ENCODE measurements at places on chromosomes 12 and 14.

- no peak for DNase-seq
Observed at GRCh38 chr12:127241072-127241817, 1025.7 kb upstream of the TMEM132C start.

- DNase-seq = peak; percentile 56
Observed at GRCh38 chr12:108629824-108630476, 3.7 kb downstream of the SELPLG start.

GRCh38 chr12:129101816-129102215 is 248.5 kb downstream of the GLT1D1 start:
- no peak for DNase-seq

DNA sequence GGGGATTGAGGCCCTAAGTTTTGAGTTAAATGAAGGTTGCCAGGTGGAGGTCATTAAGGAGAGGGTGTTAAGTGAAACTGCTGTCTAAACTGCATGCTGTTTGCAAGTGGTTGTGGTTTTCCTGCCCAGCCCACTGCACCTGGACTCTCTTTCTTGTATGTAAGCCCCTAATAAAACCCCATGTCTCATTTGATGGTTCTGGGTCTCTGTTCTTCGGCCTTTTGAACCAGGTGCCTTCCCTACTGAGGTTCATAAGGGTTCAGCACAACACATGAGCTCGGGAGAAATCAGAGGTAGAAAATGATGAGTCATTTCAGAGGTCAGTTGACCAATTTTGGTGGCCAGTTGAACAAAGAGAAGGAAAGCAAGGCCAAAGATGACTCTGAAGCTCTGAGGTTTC is 382.5 kb downstream of the RPS29 start:
- DNase-seq = no peak

GRCh38 chr12:113241191-113242025 is 20.1 kb downstream of the TPCN1 start:
- no peak for DNase-seq

DNA sequence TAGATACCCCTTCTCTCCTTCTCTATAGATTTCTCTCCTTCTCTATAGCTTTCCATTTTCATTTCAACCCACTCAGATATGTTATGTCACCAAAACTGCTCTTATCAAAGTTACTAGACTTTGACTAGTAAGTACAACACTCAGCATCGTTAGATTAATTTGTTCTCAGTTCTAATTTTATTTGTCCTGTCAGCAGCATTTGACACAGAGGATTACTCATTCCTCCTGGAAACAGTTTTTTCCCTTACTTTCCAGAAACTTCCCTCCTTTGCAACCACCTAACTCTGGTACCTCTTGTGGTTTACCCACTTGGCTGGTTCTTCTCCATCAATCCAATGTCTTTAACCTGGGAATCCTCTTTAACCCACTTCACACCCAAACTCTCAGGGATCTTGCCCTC is 423.7 kb downstream of the TMTC2 start:
- no peak for DNase-seq

- no peak for DNase-seq
Observed at GRCh38 chr14:46230540-46230939, 421.0 kb downstream of the RPL10L start.

DNA sequence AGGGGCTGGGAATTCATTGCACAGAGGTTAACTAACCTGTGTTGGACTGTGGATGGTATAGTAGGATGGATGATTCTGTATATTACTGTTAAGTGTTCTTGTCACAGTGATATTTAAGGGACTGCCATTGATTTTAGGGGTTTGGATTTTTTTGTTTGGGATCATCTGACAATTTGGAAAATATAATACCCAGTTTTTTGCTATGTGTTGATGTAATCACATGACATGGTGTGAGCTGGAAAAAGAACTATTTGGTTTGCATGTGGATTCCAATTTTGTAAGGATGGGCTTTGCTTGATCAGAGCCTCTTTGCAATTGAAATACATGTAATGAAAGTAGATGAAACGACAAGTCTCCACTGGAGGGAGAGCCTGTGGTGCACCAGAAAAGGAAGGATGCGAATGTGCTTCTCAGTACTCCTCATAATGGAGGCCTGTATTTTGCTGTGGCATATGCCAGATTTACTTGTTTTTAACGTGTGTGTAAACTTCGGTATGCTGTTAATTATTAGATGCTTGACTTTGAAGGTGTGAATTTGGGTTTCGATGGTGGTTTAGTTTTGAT is 2.7 kb downstream of the DYRK2 start:
- peak; percentile 19 for DNase-seq

DNA sequence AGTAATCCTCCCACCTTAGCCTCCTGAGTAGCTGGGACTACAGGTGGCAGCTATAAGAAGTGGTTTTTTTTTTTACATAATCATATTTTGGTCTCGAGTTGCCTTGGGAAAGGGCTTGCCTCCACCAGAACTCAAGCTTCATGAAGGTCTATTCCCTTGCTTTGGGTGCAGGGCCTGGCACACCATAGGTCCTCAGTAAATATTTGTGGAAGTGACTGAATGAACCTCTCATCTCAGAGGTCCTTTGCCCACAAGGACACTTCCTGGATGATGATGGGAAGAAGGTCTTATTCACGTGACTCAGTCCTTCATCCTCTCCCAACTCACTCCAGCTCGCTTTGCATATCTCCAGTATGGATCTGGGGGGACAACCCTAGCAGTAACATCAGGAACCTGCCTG is 114.0 kb upstream of the MED13L start:
- DNase-seq = no peak

DNA sequence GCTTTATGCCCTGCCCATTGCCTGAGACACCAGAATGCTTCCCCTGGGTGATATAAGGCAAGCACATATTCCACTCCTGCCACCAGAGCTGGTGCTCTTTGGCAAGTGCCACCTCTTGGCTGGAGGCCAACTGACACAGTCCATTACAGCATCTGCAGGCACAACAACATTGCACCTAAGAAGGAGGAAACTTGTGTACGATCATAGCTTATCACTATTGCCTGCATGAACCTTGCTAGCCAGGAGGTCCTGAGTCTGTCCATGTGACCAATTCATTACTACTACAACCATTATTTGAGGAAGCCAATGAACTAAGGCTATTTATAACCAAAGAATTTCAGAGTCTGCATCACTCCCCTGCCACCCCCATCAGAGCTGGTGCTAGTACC is 119.8 kb upstream of the SCAF11 start:
- DNase-seq = no peak

DNA sequence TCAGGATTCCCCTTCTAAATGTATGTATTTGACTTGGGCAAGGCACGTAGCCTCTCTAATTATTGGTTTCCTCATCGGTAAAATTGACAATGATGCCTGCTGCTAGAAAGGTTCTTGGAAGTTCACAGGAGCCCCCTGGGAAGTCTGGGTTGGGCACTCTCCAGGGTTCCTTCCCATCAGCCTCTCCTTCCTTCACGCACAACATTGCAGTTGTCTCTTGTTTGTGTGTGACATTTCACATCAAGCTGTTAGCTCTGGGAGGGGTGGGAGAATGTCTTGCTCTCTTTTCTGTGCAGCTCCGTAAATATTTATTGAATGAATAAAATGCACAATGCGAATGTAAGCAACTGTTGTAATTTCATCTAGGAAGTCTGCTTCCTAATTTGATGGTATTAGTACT is 153.2 kb upstream of the PRICKLE1 start:
- no peak for DNase-seq

- no peak for DNase-seq
Observed at GRCh38 chr12:14842315-14842714, 1.0 kb downstream of the ART4 start.

GRCh38 chr12:59027199-59027598 is 106.9 kb upstream of the LRIG3 start:
- no peak for DNase-seq

DNA sequence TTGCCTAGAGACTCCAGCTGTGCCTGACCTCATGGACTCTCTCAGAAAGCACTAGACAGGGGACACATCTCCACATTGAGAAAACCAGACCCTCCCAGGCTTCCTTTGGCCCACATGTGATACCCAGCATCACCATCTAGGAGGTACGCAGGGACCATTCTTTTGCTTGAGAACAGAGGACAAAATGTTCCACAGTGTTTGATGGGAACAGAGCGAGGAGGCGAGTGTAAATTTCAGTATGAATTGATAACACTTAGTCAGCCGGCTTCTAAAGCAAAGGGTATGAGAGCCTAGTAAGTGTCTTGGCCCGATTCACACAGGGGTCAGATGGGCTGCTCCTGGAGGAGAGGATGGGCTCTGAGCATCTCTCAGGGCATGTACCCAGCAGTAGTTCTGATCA is 1052.4 kb downstream of the BCL11B start:
- no peak for DNase-seq

GRCh38 chr12:85155791-85156190 is 119.6 kb downstream of the LRRIQ1 start:
- DNase-seq = no peak

DNA sequence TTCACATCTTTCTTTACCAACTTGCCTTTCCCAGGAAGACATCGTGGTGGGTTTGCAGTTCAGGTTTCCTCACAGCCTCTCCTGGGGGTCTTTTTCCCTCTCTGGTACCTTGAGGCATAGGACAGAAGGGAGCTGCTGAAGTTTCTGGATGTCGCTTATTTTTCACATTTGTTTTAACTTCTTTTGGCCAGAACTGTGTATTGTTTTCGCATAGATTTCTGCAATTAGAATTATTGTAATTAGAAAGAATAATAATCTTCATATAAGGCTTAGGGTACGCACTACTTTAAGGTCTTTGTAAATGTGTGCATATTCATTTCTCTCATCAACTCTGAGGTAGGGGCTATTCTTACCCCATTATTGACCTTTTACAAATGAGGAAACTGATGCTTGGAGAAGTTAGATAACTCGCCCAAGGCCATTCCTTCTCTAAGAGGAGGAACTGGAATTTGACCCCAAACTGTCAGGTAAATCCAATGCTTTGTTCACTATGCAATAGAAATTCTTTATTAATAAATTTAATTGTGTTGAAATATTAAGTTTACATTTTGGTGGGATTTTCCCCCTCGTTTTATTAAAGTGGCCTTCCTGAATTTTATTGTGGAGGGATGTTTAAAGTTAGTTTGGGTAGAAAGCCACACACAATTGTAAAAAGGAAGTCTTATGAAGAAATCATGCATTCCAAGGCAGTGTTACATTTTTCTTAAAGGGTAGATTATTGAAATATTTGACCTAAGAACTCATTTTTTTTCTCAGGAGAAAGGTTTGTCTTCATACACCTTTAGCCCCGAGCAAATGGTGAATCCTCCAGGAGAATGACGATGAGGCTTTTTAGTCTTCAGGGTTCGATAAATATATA is 12.1 kb upstream of the SLC38A2 start:
- DNase-seq = no peak

- no peak for DNase-seq
Observed at GRCh38 chr12:132858718-132859266, 28.6 kb downstream of the CHFR start.

DNA sequence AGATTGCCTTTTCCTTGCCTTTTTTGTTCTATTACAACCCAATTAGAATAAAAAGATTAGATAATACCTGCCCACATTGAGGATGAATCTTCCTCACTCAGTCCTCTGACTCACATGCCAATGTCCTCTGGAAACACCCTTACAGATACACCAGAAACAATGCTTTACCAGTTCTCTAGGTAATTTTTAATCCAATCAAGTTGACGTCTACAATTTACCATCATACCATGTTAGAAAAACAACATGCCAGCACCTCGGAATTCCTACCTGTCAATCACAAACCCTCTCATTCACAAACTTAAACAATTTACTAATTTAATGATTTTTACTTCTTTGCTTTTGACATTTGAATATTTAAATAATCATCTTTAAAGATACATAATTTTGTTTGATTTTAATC is 953.8 kb downstream of the TRHDE start:
- DNase-seq = no peak

DNA sequence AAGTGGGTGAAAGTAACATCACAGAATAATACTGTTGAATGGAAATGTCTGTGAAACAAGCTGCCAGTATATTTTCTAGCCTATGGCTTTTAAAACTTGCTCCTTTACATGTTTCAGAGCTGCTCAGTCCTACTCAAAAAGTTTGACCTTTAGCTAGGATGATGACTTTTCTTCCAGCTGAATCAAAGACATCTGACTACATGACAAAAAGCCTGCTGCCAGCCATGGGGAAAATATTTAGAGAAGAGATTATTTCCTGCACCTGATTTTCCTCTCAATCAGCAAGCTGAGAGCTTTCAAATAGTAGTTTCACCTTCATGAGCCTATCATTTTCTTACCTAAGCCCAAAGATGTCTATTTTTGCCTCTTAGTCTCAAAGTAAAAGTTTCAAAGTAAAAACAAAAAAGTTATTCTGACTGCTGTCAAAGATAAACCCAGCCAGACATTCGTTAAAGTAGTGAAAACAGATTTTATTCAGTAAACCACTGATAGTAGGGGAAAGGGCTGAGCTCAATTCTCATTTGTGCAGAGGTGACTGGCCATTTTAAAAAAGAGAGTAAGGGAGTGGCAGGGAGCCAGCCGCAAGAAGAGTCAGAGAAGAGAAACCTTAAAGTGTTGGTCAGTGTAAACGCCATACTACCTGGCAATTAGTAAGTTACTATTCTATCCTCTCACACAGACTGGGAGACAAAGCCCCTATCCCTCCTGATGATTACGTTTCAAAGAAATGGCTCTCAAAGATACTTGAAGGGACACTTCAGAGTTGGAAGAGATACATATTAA is 2.2 kb downstream of the ATP6V1D start:
- no peak for DNase-seq
